T47D (cell line): ENCODE measurements at places on chromosomes 6 and 20.

GRCh38 chr6:110421749-110422443, 6.5 kb upstream of the DDO start:
- no peak for DNase-seq

GRCh38 chr6:867378-867777, 174.4 kb upstream of the EXOC2 start:
- no peak for DNase-seq

GRCh38 chr6:145530454-145530853, 204.9 kb downstream of the EPM2A start:
- DNase-seq = no peak

DNA sequence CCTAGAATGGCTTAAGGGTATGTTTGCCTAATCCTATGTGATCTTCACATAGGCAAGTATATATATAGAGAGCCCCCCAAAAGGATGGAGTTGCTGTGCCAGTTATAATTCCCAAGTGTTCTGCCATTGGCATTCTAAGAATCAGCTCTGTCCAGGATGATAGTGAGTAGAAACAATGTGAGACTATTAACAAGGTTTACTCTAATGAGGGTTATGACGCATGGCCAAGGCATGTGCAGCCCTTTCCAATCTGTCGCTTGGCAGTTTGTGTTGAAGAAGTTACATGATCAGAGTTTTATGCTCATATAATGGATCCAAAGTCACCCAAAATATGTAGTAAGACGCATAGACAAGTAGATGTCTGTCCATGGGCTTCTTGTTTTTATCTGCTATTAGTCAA, 33.6 kb downstream of the VGLL2 start:
- no peak for DNase-seq

DNA sequence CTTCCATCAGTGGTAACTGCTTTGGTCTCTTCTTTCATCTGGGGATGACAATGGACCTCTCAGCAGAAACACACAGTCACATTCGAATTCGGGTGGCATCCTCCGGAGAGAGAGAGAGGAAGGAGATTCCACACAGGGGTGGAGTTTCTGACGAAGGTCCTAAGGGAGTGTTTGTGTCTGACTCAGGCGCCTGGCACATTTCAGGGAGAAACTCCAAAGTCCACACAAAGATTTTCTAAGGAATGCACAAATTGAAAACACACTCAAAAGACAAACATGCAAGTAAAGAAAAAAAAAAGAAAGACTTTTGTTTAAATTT, 6.1 kb downstream of the EDN1 start:
- no peak for DNase-seq

- DNase-seq = no peak
Measured at GRCh38 chr20:60715172-60715571, 536.9 kb upstream of the CDH4 start.
